ENCODE measurements at places on chromosomes 4 and X.

DNA sequence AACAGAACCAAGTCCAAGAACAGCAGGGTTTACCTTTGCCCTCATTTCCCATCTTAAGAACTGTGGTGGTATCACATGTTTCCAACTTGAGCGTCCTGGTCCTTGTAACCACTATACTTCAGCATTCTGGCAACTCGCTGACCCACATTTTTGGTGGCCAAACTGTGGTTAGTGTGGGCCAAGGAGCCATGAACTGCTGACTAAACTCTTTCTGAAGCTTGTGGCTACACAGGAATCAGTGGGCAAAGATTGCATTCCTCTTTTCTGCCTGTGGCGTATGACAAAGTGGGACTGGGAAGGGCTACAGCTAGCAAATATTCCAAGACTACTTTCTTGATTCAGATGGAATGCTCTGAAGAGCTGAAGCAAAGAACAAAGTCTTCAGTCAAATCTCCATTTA, 106.3 kb upstream of the MID1 start:
- peak; percentile 78 for DNase-seq

DNA sequence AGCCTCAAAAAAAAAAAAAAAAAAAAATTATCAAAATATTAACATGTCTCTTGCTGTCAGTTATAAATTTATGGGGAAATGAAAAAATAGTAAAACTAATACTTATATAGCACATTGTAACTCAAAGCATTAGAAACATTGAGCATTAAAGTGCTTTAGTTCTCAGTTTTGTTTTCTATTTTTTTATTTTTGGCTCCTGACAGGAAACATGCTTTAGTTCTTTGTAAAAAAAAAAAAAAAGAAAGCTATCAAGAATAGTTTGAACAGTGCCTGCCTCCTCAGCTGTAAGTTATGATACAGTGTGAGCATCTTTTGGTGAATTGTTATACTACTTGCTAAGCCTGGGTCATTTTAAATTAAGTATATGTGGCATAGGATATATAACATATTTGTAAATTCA, 5.1 kb upstream of the CENPC start:
- DNase-seq: no peak

DNA sequence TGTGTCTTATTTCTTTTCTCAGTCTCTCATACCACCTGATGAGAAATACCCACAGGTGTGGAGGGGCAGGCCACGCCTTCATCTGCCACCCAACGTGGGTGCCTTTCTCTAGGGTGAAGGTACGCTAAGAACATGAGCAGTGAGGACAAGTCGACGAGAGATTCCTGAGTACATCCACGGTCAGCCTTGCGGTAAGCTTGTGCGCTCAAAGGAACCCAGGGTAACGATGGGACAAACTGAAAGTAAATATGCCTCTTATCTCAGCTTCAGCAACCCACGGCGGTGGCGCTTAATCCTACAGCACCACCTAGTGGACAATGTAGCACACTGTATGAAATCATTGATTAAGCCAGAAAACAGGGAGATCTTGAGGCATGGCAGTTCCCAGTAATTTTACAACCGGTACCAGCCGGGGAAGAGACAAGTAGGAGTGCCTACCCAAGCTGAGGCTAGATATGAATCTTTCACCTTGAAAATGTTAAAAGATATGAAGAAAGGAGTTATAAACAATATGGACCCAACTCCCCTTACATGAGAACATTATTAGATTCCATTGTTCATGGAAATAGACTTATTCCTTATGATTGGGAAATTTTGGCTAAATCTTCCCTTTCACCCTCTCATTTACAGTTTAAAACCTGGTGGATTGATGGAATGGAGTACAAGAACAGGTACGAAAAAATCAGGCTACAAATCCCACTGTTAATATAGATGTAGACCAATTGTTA, 63.0 kb downstream of the ZNF732 start:
- peak; percentile 49 for DNase-seq

- peak; percentile 90 for DNase-seq
These were observed 3.5 kb downstream of the AP1AR start for GRCh38 chr4:112234952-112235609.

- DNase-seq: peak; percentile 76
These were observed 507.9 kb downstream of the MID1IP1 start for GRCh38 chrX:39309018-39309635.

DNA sequence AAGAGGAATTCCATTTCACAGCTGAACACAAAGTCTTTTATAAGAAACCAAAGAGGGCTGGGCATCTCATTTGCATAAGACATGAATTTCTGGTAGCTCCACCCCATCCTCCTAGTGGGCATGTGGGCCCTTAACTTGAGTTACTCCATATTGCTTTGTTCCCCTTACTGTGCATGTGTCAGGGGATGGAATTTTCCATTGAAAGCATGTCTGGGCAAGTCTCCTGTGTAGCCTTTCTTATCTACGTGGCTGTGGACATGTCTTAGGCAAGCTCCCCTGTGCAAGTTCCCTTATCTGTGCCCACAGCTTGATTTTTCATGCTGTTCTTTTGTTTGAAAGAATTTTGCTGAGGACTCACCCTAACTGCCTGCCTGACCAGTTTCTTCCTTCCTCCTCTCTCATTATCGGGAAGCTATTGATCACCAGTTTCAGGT, 123.5 kb upstream of the JADE1 start:
- DNase-seq: peak; percentile 65

DNA sequence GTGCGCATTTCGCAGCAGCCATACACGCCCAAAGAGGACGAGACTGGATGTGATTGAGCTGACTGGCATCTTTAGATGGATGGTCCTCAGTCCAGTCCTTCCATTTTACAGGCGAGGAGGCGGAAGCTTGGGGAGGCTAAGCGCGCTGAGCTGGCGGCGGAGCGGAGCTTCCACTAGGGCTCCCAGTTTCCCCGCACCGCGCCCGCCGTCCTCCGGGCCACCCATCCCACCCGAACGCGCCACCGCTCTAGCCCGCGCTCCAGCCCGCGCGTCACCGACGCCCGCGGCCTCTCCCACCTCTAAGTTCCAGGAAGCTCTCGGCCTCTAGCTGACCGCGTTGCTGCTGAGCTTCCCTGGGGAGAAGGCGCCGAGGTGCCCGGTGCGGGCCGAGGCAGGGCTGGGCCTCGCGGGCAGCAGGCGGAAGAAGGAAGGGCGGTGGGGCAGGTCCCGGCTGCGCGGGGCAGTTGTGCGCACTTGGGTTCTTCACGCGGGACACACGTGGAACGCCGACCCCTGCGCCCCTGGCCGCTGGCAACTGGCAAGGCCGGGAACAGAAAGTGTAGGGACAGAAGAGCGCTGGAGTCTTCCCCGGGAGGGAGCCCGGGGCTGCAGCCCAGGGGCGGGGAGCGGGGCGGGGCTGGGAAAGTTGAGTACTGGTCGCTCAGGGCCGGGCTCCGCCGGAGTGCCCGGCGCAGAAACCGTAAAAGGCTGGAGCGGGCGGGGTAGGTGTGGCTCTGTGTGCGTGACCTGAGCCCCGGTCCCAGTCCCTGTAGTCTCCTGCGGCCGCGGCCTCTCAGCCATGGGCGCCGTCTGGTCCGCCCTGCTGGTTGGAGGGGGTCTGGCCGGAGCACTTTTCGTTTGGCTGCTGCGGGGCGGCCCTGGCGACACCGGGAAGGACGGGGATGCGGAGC, at the start of gene STBD1:
Gene STBD1, plus strand, starts transcription at position 763 of the 911 bp plus-strand sequence. Its CDS starts 37 bp downstream, at position 800.
- peak; percentile 67 for DNase-seq

GRCh38 chr4:61532336-61533000, 332.3 kb downstream of the ADGRL3 start:
- no peak for DNase-seq

- DNase-seq: no peak
These were observed 70.7 kb downstream of the DCAF8L2 start for GRCh38 chrX:27660878-27661277.

- DNase-seq: no peak
These were observed 16.0 kb downstream of the RTL3 start for GRCh38 chrX:78643096-78643495.

GRCh38 chr4:83170952-83171399, 56.4 kb upstream of the PLAC8 start:
- DNase-seq: no peak

- DNase-seq: peak; percentile 30
These were observed 2.3 kb upstream of the SYTL5 start for GRCh38 chrX:38004046-38004445.

DNA sequence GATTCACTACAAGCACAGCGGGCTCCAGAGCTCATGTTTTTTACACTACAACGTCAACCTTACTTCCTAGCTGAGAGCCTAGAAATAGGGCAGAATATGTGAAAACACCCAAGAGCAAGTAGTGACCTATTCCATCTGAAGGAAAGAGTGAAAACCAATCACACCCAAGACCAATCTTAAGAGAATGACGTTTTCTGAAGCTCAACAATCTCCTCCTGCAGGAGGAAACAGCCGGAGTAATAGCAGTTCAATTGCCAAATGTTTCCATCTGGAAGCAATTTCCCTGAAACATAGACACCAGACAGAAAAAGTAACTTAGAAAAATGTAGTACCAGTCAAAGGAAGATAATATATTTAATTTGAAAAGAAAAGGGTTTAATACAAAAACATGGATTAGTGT, 142.4 kb downstream of the ANXA5 start:
- DNase-seq: no peak

GRCh38 chr4:150145946-150146340, 67.7 kb downstream of the DCLK2 start:
- no peak for DNase-seq

DNA sequence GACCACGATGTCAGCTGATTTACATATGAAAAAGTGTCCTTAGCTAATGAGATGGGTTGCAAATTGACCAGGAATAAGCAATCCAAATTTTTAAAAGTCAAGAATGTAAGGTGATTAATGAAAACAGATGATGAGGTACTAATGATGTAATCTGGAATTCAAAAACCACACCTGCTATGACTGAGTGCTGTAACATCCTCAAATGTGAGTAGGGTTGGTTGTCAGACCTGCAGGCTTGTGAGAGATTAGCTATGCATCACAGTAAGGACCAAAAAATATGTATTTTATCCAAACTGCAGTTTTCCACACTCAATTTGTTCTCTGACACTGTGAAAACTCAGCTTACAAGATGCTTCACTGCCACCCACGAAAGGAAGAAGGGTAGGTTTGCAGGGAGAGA, 242.5 kb downstream of the OPHN1 start:
- DNase-seq: no peak

DNA sequence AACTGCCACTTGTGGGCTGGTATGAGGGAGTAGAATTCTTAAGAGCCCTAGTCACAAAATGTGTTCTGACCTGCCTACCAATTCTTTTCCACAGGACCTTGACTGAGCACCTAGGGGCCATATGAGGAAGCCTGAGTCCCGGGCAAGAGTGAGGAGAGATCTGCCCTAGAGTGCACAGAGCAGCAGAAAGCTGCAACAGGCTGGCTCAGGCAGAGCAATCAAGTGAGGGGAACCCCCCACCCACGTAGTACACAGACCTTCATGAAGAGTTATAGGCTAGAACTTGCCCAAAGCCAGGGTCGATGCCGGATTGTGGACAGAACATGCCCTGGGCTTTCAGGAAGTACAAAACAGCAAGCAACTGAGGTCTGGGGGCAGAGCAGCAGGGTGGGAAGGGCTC, 117.0 kb downstream of the SPOCK3 start:
- DNase-seq: no peak

DNA sequence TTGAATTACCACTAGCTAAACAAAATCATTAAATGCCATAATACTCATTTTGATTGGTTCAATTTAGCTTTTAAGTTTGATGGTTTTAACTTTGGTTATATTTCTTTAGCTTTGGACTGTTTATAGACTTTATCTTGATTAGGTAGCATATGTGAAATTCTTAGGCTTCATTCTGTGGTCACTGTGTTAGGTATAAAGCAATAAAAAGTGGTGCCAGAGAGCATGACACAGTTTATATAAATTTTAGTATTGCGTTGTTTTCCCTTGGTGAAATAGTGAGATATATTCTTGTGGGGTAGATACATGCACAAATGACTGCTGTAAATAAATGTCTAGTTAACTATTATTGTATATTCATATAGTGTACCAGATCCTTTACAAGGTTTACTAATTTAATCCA, 474.2 kb upstream of the GRID2 start:
- no peak for DNase-seq

- DNase-seq: no peak
These were observed 78.8 kb downstream of the COQ2 start for GRCh38 chr4:83205760-83206159.

- peak; percentile 83 for DNase-seq
These were observed 563.9 kb downstream of the GRXCR1 start for GRCh38 chr4:43456383-43456782.

DNA sequence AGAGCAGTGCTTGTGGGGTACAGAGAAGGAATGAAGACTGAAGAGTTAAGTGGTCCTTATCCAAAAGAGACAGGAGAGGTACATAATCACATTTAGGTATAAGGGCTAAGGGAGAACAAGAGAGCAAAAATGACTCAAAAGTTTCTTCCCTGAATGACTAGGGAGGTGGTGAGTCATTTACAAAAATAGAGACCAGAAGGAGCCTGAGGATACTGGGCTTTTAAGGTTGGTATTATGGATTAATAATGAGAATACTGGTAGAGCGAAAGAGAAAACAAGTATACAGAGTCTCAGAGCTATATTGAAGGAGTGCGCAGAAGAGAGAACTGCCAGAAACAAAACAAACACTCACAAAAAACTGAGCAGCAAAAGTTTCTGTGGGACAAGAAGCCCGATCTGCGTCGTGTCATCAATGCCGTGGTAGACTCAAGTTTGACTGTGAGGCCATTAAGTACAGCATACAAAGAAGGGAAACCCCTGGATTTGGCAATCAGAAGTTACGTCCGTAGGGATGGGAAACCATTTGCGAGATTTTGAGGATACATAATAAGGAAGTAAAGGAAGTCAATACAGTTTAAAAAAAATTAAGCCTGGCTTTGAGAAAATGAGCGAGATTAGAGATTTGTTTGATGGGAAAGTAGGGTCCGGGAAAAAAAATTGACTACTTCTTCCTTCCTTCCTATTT, 129.1 kb upstream of the STIM2 start:
- peak; percentile 10 for DNase-seq

GRCh38 chr4:116726523-116726922, 358.9 kb downstream of the TRAM1L1 start:
- DNase-seq: no peak

DNA sequence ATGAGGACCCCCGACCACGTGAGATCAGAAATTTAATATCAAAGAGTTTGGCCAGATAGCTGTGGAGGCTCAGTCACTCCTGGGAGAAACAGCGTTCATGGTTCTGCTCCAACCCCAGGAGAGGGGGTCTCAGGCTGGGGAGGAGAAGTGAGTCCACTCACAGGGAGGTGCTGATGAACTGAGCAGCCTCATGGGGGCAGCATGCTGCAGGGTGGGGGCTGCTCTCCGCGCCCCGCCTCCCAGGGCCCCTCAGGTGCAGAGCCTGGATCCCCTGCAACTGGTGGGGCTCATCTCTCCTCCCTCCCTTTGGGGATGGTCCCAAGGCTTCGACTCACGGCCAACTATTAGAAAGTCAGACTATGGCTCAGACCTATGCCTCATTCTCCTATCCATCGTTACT, 26.6 kb upstream of the C4orf50 start:
- DNase-seq: no peak

- DNase-seq: peak; percentile 42
These were observed 220.0 kb downstream of the SPCS3 start for GRCh38 chr4:176539785-176540175.

GRCh38 chr4:152508386-152508785, 27.5 kb downstream of the FBXW7 start:
- no peak for DNase-seq

- DNase-seq: no peak
These were observed 80.7 kb downstream of the FHIP1A start for GRCh38 chr4:151489462-151490203.

GRCh38 chr4:84916227-84916626, 50.3 kb downstream of the WDFY3 start:
- DNase-seq: no peak

Data from iris pigment epithelial cell (primary cell).